Osteocyte (in vitro differentiated cells): ENCODE measurements at places on chromosomes 12 and 14. TPM values are rescaled to one million over a fixed set of nuclear protein-coding genes. Genes with fewer than 3 reads are reported as not detected.

TOMM20L gene
- total RNA-seq, result not detected in 2 replicates

LARP4 gene
- 42.1 and 48.2 TPM in 2 replicates for total RNA-seq

- H3K4me1 ChIP-seq, result no peaks in the 10 kb centered on the region
- H3K36me3 ChIP-seq, result no peaks in the 10 kb centered on the region
- peaks cover 2% of the 10 kb centered on the region for H3K27me3 ChIP-seq
- no peak overlapping the region for H3K4me3 ChIP-seq
Observed at GRCh38 chr14:29521526-29522137, 406.0 kb downstream of the PRKD1 start.

PSMD9 gene
- total RNA-seq, result 58.0 and 63.5 TPM in 2 replicates

DNA sequence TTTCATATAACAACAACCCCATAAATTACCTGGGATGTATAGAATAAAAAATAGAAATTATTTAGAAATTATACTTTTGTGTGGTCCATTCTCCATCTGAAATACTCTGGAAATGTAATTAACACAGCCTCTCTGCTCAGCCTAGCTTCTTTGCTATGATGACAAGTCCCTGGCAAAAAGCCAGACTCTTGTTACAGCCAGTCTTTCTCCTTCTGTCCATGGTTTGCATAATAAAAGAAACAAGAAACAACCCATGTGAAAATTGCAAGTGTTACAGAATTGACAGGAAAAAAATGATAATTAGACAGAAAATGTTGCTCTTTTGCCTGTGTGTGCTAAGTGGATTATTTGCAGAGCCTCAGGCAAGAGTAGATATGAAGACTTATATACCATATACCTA is 61.3 kb downstream of the C12orf50 start:
- H3K27ac ChIP-seq, result no peak overlapping the region
- H3K4me3 ChIP-seq, result no peak overlapping the region
- no peaks in the 10 kb centered on the region for H3K4me1 ChIP-seq

- H3K36me3 ChIP-seq, result peaks cover 10% of the 10 kb centered on the region
- H3K4me1 ChIP-seq, result peaks cover under 1% of the 10 kb centered on the region
- no peak for DNase-seq
- no peak overlapping the region for H3K27ac ChIP-seq
- H3K27me3 ChIP-seq, result no peaks in the 10 kb centered on the region
Observed at GRCh38 chr14:102225936-102226335, 79.0 kb downstream of the MOK start.

PLEKHD1 gene
- total RNA-seq, result 0.08 and 0.10 TPM in 2 replicates
